ENCODE measurements at places on chromosomes 4 and X. TPM values are rescaled to one million over a fixed set of nuclear protein-coding genes. Genes with fewer than 3 reads are reported as not detected.

DNA sequence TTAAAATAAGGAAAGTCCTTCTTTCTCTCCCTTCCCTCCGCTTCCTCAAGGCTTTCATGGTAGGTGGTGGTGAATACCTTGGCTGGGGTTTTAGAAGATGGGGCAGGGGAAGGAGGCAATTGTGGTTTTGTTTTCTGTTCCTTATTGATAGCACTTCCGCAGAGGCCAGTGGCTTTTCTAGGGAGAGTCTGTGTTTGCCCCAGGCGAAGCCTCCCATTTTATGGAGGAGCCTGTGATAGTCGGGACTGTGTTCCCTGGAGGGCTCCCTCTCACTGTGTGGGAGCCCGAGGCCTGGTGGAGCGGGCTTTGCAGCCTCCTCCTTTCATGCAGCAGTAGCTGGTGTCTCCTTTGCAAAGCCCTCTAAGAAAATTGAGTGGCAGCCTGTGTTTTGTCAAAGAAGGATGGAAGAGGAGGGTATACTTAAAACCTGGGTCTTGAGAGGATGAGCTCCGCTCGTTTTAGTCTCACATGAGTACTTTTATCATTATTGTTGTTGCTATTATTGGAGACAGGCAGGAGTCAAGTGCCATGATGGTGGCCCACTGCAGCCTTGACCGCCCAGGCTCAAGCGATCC is 29.8 kb upstream of the STOX2 start:
- H3K36me3 ChIP-seq, result no peaks in the 10 kb centered on the region
- H3K27me3 ChIP-seq, result no peaks in the 10 kb centered on the region
- no peak overlapping the region for H3K27ac ChIP-seq

- no peaks in the 10 kb centered on the region for H3K4me1 ChIP-seq
- H3K27ac ChIP-seq, result no peak overlapping the region
- DNase-seq, result no peak
- H3K36me3 ChIP-seq, result no peaks in the 10 kb centered on the region
- no peak overlapping the region for H3K4me3 ChIP-seq
- peaks cover under 1% of the 10 kb centered on the region for H3K27me3 ChIP-seq
These were observed 89.8 kb downstream of the FBXO8 start for GRCh38 chr4:174193438-174194374.

DNA sequence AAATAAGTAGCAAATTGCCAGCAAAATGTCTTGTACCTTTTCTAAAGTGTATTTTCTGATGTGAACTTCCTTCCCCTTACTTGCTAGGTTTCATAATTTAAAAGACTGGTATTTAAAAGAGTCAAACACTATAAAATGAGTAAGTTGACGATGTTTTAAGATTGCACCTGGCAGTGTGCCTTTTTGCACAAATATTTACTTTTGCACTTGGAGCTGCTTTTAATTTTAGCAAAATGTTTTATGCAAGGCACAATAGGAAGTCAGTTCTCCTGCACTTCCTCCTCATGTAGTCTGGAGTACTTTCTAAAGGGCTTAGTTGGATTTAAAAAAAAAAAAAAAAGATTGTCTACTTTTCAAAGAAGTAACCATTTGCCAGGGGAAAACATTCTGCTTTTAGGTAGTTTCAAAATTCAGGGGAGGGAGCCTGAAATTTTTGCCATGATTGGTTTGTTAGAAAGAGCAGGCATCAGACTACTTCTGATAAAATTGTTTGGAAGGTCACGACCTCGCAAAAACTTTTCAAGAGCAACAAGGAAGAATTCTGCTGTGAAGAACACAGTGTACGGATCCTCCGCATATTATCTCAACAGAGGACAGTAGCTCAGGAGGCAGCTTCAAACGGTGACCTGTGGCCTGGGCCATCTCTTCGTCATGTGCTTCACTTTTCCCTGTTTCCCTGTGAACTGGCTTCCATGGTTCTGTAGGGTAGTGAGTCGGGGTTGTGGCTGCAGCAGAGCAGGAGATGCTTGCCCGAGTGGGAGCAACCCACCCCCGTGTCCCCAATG is 66.1 kb downstream of the CDS1 start:
- peak; percentile 29 for DNase-seq
- peaks cover 15% of the 10 kb centered on the region for H3K4me1 ChIP-seq
- no peaks in the 10 kb centered on the region for H3K27me3 ChIP-seq
- no peak overlapping the region for H3K4me3 ChIP-seq
- no peaks in the 10 kb centered on the region for H3K36me3 ChIP-seq

The IGFBP7 gene
- polyA plus RNA-seq, result 292 TPM

The MAGEA1 gene
- not detected for polyA plus RNA-seq

The ASB9 gene
- polyA plus RNA-seq, result 10.4 TPM

The TLL1 gene
- 3.8 TPM for polyA plus RNA-seq
